ENCODE measurements at places on chromosomes 3 and 15.
A peak's percentile ranks its signal among the peaks of the same experiment; 100 is the strongest.

DNA sequence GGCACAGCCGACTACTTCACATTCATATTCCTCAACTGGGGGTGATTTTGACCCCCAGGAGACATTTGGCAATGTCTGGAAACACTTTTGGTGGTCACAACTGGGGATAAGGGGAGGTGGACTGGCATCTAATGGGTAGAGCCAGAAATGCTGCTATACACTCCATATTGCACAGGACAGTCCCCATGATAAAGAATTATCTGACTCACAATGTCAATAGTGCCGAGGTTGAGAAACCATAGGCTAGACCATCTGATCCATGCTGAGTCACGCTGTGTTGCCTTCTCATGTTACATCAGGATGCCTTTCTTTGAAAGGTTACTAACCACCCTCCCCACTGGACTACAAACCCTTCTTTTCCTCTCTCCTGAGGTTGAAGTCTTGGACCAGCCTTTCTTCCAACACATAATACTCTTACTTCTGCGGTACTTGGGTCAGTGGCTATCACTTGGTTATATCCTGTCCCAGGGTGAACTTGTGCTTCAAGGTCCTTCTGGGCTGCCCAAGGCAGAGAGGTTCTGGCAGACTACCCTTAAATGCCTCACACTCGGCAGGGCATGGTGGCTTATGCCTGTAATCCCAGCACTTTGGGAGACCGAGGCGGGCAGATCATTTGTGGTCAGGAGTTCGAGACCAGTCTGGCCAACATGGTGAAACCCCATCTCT is 68.8 kb downstream of the CTNNB1 start:
- DNase-seq: no peak

DNA sequence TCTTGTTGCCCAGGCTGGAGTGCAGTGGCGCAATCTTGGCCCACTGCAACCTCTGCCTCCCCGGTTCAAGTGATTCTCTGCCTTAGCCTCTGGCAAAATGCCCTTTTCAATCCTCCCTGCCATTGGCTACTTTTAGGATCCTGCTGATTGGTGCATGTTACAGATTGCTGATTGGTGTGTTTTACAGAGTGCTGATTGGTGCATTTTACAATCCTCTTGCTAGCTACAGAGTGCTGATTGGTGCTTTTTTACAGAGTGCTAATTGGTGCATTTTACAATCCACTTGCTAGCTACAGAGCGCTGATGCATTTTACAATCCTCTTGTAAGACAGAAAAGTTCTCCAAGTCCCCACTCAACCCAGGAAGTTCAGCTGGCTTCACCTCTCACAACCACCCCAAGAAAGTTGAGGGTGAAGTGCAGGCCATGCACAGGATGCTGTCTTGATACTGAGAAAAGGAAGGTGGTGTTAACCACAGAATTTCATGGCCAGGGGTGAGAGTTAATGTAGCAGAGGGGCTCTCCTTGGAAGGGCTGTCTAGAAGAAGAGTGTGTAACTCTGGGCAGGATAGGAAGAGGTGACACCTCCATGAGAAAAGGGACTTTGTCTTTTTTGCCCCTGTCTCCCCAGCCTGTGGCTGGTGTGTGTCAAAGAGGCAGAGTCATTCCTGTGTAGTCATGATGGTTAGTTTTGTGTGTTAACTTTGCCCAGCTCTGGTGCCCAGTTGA is 145.9 kb downstream of the APBA2 start:
- DNase-seq: peak; percentile 18

- peak; percentile 83 for DNase-seq
Measured at GRCh38 chr3:146469150-146470017, at the start of gene PLSCR2. TSS of gene PLSCR2 (minus strand) at chr3:146469561. CDS start at chr3:146459904, 9,657 bp downstream.

DNA sequence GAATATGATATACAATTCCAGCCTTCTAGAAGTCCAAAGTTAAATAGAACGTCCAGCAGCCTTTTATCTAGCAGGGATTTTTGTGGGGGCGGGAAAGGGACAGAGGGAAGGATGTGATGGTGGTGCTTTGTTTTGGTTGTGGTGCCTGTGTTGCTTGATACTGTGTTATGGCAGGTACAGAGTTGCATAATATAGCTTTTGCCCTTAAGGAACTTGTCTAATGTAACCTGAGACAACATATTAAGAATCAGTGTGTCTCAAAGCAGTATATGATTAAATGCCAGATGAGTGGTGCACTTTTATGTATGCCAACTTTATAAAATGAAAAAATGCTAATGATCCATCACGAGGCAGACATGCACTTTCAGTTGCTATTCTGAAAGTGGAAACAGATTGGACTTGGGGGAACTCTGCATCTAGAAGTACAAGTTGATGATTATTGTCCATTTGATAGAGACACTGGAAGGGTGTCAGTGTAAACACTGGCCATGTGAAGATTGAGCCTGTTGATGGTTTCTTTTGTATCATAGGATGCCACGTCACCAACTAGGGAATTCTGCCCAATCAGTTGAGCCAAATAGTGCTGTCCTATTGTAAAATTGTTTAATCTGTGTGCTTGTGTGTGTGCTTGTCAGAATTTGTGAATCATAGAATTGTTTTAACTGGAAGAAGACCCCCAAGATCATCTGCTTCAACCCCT is 23.0 kb downstream of the NEO1 start:
- no peak for DNase-seq

DNA sequence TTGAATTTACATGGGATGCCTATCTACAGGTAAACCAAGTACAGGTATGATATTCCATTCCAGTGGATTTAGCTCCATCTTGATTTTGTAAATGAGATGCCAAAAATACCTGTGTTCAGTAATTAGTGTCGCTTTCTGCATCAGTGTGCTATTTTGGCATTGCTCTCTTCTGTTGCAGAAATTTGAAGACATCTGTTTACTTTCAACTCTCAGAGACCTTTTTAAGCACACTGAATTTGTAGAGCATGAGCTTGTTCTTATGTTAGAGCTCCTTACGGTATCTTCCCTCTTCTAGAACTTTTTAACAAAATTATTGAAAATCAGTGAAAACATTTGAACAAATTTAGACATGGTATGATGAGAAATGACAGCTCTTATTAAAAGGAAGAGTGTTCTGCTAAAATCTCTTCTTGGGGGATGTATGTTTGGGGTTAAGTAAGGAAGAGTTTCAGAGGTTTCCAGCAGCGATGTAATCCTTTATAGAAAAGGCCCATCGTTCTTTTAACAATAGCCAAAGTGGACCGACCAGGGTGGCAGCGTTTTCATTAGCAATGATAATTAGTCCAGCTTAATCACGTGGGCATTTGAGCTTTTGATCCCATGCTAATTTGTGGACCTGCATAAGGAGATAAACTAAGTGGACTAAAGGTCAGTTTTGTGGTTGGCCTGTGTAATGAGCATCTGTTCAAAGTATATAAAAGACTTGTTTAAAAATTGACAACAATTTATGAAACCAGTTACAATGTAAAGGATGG is 385.4 kb downstream of the PTPRG start:
- no peak for DNase-seq

- no peak for DNase-seq
Measured at GRCh38 chr3:60133269-60134162, 1083.7 kb upstream of the CFAP20DC start.

DNA sequence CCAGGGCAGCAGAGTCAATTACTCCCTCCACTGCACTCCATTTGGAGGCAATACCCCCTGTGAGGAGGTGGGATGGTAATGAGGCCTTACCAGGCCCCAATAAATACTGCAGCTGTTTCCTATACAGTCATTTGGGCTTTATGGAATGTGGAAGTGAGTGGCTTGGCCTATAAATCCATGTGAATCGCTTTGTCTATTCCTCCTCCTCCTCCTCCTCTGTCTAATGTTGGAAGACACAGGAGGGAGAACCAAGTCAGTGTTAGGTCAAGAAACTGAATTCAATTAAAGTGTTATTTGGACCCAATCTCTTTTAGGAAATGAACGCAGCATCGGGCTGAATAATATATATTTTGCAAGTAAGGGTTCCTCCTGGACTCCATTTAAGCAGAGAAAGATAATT is 17.3 kb upstream of the SRGAP3 start:
- no peak for DNase-seq

DNA sequence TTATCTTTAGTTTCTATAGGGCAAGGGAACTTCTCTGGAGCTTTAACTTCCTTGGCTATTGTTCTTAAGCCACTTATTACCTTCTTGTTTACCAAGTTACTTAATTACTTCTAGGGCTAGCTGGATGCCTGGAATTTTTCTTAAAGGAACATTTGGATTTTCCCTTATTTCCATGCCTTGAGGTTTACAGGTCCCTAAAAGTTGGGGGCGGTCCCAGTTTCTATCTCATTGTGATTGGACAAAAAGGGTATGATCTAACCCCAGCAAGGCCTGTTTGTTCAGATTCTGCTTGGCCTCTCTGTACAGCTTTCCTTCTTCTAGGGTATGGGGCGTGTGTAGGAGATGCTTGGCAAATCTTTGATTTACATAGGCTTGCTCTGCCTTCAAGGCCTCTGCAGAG is 17.4 kb downstream of the PDHB start:
- no peak for DNase-seq

- DNase-seq: no peak
Measured at GRCh38 chr3:65342084-65342683, 654.4 kb upstream of the ADAMTS9 start.

Measured in CD4-positive, alpha-beta T cell treated with Interleukin-21 for 1 hour (primary cell).